ENCODE measurements at places on chromosomes 4 and X. TPM values are rescaled to one million over a fixed set of nuclear protein-coding genes. Genes with fewer than 3 reads are reported as not detected.

DNA sequence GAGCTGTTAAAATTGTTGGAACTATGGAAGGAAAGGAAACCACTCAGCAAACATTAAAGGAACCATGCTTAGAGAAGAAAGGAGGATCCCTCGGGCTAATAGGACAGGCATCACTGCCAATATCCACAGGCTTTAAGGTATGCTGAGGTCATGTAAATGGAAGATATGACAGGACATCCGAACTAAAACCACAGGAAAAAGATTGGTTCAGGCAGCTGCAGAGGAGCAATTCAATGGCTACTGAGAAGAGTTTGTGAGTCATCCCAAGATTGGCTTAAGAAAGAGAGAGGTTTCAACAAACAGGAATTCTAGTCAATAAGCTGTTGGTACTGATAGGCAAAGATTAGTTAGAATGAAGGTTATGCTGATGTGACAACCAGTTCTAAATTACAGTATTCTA is 106.4 kb upstream of the FAM241A start:
- DNase-seq, result no peak

DNA sequence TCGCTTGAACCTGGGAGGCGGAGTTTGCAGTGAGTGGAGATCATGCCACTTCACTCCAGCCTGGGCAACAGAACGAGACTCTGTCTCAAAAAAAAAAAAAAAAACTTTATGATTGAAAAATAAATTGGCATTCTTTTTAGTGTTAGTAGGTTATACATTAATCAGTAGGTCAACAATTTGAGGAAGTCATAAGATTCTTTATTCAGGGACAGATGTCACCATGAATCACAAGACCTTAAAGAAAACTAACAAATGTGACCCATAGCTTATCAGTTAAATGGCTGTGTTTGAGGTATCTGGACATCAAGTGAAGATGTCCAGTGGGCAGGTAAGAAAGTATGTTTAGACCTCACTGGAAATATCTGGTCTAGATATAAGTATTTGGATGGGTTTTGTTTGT is 9.3 kb upstream of the PRMT9 start:
- no peak for DNase-seq

- DNase-seq, result no peak
These were observed 383.7 kb upstream of the MAGEB18 start for GRCh38 chrX:25754399-25754798.

The NIPAL1 gene
- total RNA-seq, result 0.07 TPM

The FGA gene
- not detected for total RNA-seq

Data from left ventricle myocardium superior (tissue), 1 donor.